ENCODE measurements at places on chromosomes 4 and X. TPM values are rescaled to one million over a fixed set of nuclear protein-coding genes. Genes with fewer than 3 reads are reported as not detected.

The NLRP2B gene
- total RNA-seq: not detected

The UGT2A1 gene
- not detected for total RNA-seq

The AMOT gene
- 1.5 TPM for total RNA-seq

The SNCA gene
- total RNA-seq: not detected

The DOK7 gene
- not detected for total RNA-seq

The PLK4 gene
- 8.5 TPM for total RNA-seq

DNA sequence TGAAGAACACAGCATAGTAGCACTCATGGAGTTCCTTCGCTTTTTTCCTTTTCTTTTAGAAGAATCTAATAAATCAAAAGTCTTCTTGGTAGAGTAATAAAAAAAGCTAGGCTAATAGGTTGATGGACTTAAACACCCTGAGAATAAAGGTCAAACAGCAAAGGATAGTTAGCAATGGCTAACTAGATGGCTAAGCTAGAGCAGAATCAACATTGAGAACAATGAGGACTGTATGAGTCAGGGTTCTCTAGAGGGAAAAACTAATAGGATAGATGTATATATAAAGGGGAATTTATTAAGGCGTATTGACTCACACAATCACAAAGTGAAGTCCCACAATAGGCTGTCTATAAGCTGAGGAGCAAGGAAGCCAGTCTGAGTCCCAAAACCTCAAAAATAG, 550.9 kb downstream of the GLUD2 start:
- no peak for DNase-seq

GRCh38 chrX:72268597-72269365, 8.3 kb downstream of the RPS4X start:
- peak; percentile 75 for DNase-seq

GRCh38 chrX:68402094-68402493, 31.2 kb downstream of the OPHN1 start:
- DNase-seq: no peak

DNA sequence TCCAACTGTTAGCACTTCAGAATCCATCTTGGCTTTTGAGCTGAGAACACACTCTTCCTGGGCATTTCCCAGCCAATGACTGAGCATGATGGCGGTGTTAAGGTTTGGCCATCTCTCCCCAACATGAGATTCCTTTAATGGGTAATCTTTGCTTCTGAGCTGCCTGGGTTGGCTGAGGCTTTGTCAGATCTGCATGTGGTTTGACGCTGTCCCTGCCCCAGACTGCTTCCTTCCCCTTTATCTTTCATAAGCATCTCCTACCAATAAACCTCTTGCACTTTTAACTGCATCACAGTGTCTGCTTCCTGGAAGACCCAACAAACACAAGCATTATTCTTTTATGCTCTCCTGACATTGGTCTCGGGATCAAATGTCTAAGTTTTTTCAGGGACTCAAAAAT, 31.5 kb upstream of the DIPK2B start:
- DNase-seq: no peak

DNA sequence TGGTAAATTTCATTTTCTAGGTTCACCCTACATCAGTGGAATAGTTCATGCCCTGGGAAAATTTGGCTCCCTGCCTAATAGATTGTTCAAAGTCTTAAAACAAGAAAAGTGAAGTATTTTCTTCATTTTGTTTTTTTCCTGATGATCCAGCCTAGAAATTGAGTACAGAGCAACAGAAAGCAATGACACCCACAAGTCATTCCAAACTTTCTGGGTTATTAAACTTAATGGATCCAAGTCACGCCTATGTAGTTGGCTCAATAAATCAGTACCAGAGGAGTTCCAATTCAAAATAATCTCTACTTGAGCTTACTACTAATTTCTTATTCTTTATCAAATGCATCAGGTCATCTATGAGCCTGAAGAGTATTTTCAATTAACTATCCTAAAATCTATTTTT, 937.6 kb upstream of the SLIT2 start:
- DNase-seq: no peak

DNA sequence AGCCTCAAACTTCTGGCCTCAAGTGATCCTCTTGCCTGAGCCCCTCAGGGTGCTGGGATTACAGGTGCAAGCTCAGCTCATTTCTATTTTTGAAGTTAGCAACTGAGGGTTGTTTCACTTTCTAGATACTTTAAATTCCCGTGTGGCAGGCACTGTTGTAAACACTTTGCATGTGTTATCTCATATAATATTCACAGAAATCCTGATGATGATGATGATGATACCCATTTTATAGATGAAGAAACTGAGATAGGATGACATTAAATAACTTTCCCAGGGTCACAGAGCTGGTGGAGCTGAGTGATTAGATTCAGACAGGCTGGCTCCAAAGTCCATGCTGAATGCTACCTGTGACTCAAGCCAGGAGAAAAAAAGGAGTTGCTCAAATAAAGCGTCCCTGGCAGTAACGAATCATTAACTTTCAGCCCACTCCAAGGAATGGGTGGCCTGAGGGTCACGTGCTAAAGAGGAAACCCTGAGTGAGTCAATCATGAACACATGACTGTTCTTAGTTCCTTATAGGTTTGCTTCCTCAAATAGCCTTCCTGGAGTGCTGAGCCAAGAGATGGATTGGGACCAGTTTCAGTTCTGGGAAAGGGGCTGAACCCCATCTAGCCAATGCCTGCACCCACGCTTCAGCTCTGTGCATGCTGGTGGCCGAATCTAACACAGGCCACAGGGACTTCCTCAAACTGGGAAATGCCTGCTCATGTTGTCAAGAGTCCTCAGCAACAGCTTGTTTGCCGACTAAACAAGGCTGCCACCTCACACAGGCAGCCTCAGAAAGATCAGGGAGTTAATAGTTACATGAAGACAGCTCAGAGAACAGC, 52.8 kb downstream of the RBM47 start:
- peak; percentile 92 for DNase-seq

DNA sequence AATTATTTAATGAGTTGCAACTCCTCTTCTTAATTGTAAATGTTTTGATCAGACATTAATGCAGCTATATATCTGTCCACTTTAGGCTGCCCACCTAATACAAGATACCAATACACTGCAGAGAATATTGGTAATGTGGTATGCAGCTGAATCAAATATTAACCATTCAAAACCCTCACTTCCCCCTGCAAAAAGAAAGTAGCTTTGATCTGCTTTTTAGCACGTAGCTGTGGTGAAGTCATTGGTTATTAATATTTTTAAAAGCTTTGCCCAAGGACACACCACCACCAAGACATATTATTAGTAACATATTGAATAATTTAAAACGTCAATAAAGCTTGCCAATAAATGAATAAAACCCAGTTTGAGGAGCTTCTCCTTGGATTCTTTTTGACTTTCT, 28.6 kb upstream of the CYP2U1 start:
- no peak for DNase-seq

- no peak for DNase-seq
Observed at GRCh38 chr4:97670703-97671269, 472.5 kb downstream of the STPG2 start.

DNA sequence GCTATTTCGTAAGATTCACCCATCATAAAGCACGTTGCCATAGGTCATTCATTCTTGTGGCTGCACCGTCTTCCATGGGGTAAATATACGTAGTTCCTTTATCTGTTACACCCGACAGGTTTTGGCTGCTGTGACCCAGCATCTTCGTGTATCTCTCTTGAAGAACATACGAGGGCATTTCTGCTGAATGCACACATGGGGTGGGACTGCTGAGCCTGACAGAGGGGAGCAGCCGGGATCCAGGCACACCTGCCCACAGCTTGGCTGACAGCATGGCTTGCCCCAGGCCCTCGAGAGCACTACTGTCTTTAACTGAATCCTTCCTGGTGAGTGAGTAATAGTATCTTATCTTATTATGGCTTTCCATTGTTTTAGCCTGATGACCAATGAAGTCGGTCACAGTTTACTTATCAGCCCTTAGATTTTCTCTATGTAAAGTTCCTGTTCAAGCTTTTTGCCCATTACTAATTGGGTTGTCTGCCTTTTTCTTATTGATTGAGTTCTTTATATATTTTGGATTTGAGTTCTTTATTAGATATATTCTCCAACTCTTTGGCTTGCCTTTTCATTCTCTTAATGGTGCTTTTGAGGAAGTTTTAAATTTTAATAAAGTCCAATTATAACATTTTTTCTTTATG, 45.0 kb upstream of the MXD4 start:
- DNase-seq: no peak

- DNase-seq: peak; percentile 28
Observed at GRCh38 chrX:16687514-16687913, 25.0 kb downstream of the CTPS2 start.

GRCh38 chrX:129818123-129818522, 25.6 kb downstream of the ZDHHC9 start:
- peak; percentile 12 for DNase-seq

DNA sequence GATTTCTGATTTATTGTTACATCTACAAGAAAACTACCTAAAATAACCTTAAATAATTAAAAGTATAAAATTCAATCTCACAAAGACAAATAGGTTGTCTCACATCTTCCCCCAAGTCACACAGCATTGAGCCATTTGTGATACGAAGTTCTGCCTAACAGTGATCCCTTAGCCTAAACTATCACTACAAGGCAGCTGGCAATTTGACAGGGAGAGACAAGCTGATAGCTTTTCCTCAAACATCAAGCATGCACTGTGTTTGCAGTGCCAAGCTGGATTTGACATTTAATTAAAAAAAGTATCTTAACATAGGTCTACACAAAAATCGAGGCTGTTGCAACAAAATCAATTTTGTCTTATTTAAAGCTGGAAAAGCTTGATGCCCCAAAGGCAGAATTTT, 464.7 kb upstream of the TRAM1L1 start:
- DNase-seq: no peak

GRCh38 chrX:124435616-124436015, 89.3 kb downstream of the SH2D1A start:
- DNase-seq: no peak

- peak; percentile 93 for DNase-seq
Observed at GRCh38 chr4:48963042-48963679, 22.9 kb upstream of the CWH43 start.
